ENCODE measurements at places on chromosomes 6 and 20. TPM values are rescaled to one million over a fixed set of nuclear protein-coding genes. Genes with fewer than 3 reads are reported as not detected.

Gene SLC44A4
- 12.4 TPM for total RNA-seq

Gene PPP1R14C
- 26.3 TPM for total RNA-seq

Gene MPIG6B
- total RNA-seq = not detected

DNA sequence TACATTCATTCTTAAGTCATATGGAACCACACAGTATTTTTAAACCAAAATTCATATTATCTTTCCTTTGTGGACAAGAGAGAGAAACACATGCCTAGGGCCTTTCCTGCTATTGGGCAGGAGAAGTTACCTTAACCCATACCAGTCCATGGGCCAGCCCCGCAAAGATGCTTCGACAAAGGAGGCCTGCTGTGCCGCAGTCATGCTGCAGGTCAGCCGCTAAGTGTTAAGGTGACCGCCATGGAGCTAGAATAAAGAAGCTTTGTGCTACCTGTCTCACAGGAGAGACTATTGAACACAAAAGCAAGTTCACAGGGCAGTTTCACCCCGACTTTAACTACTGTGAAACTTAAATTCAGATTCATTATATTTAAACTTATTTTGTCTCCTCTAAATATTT lies 62.3 kb upstream of the TMEM181 start:
- DNase-seq = no peak

DNA sequence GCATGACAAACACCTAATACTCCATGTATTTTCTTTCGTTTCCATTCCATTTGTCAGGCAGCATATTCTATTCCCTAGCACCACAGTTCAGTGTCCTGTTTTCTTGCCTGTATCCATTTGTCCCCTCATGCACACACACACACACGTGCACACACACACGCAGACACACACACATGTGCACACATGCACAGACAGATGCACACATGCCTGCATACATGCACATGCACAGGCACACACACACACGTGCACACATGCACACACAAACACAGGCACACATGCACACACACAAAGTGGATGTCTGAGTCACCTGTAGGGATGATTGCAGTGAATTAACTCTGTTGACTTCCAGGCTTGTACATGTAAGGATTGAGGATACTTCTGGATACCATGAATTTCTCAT lies 226.7 kb upstream of the SYNDIG1 start:
- DNase-seq = no peak

- DNase-seq = no peak
These were observed 149.7 kb downstream of the PRL start for GRCh38 chr6:22146931-22147701.

DNA sequence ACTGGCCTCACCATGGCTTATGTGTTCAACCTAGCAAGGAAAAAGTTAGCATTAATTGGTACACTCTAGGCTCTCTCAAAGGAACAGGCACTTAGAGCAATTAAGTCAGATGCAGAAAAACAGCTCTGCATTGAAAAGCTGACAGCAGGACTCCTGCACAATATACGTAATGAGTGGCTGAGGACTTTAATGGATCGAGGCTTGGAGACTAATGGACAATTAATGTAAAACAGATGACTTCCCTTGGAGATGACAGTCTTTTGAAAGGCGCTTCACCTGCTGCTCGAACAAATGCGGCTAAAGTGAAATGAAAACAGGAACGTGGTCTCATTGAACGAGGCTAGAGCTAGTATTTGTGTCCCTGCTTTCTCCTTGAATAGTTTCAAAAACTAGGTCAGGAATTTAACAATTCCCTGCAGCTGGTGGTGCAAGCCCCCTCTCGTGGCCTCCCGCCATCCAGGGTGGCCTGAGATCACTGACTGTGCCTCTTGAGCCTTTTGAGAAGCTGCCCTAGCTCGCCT lies 137.1 kb downstream of the ELOVL4 start:
- DNase-seq = no peak

All from epithelial cell of proximal tubule (primary cell).